ENCODE measurements at places on chromosomes 13 and 19.

DNA sequence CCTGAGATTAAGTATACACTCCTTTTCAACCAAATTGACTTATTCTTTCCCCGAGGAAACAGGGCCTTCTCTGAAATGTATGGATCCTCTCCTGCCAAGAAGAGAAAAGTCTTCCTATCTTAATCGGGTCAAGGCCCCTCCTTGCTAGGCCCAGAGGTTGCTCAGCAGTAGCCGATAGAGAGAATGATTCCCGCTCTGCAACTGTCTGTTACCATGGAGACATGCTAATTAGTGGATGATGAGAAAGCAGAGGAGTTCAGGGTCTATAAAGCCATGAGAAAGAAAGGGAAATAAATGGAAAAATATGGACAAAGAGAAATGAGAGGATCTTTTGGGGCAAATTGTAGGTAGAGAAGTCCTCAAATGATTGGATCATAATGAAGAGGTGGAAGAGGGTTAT is 103.5 kb downstream of the POU4F1 start:
- DNase-seq = no peak

GRCh38 chr19:29328586-29328985 is 115.6 kb upstream of the UQCRFS1 start:
- DNase-seq = no peak

GRCh38 chr19:18428787-18429674 is 8.9 kb downstream of the ISYNA1 start:
- peak; percentile 62 for DNase-seq

- no peak for DNase-seq
Observed at GRCh38 chr13:110648848-110649421, 33.6 kb downstream of the NAXD start.

GRCh38 chr19:4229179-4229931 is at the start of gene EBI3:
EBI3 (plus strand) TSS chr19:4229523; CDS start chr19:4229551, 28 bp downstream.
- DNase-seq = peak; percentile 40

GRCh38 chr13:45132369-45133064 is 12.2 kb downstream of the GTF2F2 start:
- DNase-seq = no peak

GRCh38 chr19:19618219-19619051 is at the start of gene PBX4:
PBX4 (minus strand) TSS chr19:19618687; CDS start chr19:19618629, 58 bp downstream.
- DNase-seq = peak; percentile 99

- no peak for DNase-seq
Observed at GRCh38 chr19:17753976-17754375, 2.7 kb downstream of the FCHO1 start.

- DNase-seq = no peak
Observed at GRCh38 chr19:44499559-44499958, 763 bp downstream of the ZNF180 start.

DNA sequence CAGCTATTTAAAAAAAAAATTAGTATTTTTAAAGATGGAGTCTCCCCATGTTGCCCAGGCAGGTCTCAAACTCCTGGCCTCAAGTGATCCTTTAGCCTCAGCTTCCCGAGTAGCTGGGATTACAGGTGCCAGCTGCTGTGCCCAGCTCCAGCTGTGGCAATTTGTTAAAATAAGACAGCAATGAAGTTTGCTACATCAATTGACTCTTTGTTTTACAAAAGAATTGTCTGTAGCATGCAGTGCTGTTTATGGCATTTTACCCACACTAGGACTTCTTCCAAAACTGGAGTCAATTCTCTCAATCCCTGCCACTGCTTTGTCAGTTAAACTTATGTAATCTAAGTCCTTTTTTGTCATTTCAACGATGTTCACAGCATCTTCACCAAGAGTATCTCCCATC is 49.3 kb downstream of the NDFIP2 start:
- DNase-seq = no peak

- DNase-seq = no peak
Observed at GRCh38 chr19:50328873-50329145, 368 bp downstream of the KCNC3 start.

DNA sequence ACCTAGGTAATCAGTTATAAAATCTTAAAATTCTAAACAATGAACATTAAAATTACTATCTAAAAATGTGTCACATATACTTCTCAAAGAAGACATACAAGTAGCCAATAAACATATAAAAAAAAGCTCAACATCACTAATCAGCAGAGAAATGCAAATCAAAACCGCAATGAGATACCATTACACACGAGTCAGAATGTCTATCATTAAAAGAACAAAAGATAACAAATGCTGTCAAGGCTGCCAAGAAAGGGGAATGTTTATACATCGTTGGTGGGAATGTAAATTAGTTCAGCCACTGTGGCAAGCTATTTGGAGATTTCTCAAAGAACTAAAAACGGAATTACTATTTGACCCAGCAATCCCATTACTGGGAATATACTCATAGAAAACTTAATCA is 310.3 kb upstream of the EDNRB start:
- DNase-seq = no peak

GRCh38 chr13:93080587-93080986 is 146.0 kb upstream of the GPC6 start:
- DNase-seq = no peak

GRCh38 chr13:27476943-27477703 is 26.8 kb upstream of the MTIF3 start:
- no peak for DNase-seq

- no peak for DNase-seq
Observed at GRCh38 chr13:110425444-110425780, 118.3 kb downstream of the COL4A2 start.

GRCh38 chr13:20129076-20129475 is 31.8 kb downstream of the GJA3 start:
- no peak for DNase-seq

- DNase-seq = no peak
Observed at GRCh38 chr13:70128098-70128497, 19.8 kb upstream of the KLHL1 start.

All from stimulated activated CD4-positive, alpha-beta T cell treated with anti-CD3 and anti-CD28 coated beads, Interleukin-15, amount 100 ng/mL, for 48 hours (primary cell).